ENCODE measurements at places on chromosomes 5 and 9.

DNA sequence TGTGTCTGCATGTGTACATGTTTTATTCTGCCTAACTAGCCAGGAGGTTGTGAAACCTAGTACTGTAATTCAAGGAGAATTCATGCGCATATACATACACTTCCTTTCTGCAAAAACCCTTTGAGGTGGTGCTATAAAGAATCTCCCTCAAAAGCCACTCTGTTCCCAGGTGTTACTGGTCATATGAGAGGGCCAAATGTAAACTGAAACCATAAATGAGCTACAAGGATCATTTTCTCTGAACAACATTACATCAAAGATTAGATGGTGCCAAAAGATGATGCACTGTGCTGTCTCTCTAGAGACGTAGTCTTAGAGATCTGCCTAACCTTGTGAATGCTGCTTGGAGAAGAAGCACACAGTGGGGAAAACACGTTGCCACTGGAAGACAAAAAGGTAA lies 15.7 kb downstream of the NREP start:
- no peak for DNase-seq
- H3K27me3 ChIP-seq: no peaks in the 10 kb centered on the region
- H3K4me1 ChIP-seq: peaks cover 4% of the 10 kb centered on the region
- no peak overlapping the region for H3K27ac ChIP-seq

GRCh38 chr5:138274189-138274853 lies at the start of gene GFRA3:
Gene GFRA3, minus strand, starts transcription at chr5:138274621. Its CDS starts 197 bp downstream, at chr5:138274424.
- H3K36me3 ChIP-seq: no peaks in the 10 kb centered on the region
- no peaks in the 10 kb centered on the region for H3K4me1 ChIP-seq
- no peak for DNase-seq
- H3K27me3 ChIP-seq: peaks cover 2% of the 10 kb centered on the region
- H3K27ac ChIP-seq: no peak within 1 kb of the TSS

GRCh38 chr5:78050888-78051287 lies 243.6 kb downstream of the AP3B1 start:
- DNase-seq: no peak
- no peak overlapping the region for H3K27ac ChIP-seq
- H3K36me3 ChIP-seq: no peaks in the 10 kb centered on the region
- no peak overlapping the region for H3K4me3 ChIP-seq
- H3K4me1 ChIP-seq: no peaks in the 10 kb centered on the region
- no peaks in the 10 kb centered on the region for H3K27me3 ChIP-seq

DNA sequence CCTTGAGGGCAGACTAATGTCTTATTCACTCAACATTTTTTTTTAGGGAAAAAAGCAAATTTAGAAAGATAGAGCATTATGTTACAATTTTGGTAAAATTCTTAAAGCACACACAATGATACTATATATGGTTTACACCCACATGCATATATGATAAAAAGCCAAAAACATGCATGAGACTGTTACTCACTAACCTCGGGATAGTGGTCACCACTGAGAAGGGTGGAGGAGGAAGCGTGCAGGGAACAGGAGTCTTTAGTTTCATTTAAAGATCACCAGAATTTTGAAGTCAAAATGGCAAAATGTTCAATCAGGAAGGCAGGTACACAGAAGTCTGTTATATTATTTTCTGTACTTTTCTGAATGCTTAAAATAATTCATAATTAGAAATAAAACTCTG lies 9.2 kb downstream of the ARL15 start:
- no peak overlapping the region for H3K27ac ChIP-seq
- no peaks in the 10 kb centered on the region for H3K36me3 ChIP-seq
- DNase-seq: no peak

DNA sequence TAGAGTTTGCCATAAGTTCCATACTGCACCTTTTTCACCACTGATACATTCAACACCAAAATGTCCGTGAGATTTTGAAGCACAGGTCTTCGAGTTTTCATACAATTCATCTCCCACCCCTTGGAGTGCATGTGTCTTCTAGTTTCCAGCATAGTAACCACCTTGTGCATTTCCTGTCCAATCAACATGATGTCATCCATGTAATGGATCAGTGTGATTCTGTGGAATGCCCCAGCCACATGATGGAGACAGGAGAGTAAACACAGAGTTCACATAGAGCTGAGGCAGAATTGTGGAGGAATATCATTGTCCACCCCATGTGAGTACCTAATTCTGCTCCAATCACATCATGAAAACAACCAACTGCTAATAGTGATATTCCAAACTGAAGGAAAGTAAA lies 441.5 kb upstream of the CDH6 start:
- H3K27me3 ChIP-seq: no peaks in the 10 kb centered on the region
- DNase-seq: no peak
- H3K4me3 ChIP-seq: no peak overlapping the region

Data from prostate gland (tissue), 2 donors.